Myocyte (in vitro differentiated cells): ENCODE measurements at places on chromosomes 4 and X.

DNA sequence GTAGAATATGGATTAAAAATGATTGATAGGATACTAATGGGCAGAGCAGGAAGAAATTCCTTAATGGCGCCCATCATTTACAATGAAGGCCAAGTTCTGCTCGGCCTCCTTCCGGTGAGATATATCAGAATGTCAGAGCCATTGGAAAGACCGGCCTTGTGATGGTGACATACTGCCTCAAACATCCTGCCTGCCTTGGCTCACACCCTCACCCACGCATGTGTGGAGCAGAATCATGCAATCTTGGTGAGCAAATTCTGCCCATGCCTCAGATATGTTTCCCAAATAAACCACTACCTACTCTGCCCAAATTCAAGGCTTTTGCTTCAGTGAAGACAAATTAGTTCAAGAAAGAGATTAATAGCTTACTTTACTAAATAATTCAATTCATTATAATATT, 163.3 kb downstream of the MID1 start:
- DNase-seq = peak; percentile 5

GRCh38 chrX:20454117-20454516, 187.4 kb upstream of the RPS6KA3 start:
- DNase-seq = no peak

DNA sequence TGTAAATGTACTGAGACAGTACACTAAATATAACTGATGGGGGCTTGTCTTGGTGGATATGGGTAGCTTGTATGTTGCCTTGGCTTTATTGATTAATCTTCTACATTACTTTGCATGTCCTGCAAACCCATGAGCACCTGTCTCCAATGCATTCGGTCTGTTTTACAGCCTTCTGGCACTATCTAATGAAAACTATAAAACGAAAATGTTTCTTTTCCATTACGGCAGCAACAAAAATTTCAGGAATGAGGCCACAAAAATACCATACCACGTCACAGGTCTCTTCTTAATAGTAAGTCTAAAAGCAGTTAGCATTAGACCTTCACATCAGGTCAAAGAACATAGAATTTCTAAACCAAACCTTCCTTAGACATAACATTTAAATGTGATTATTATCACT, 49.8 kb downstream of the EDNRA start:
- peak; percentile 28 for DNase-seq

- DNase-seq = no peak
Observed at GRCh38 chr4:185955151-185955770, 113.7 kb upstream of the TLR3 start.

GRCh38 chr4:183354219-183354618, 32.0 kb upstream of the CLDN24 start:
- no peak for DNase-seq

- no peak for DNase-seq
Observed at GRCh38 chr4:110611968-110612447, 10.9 kb downstream of the PITX2 start.

DNA sequence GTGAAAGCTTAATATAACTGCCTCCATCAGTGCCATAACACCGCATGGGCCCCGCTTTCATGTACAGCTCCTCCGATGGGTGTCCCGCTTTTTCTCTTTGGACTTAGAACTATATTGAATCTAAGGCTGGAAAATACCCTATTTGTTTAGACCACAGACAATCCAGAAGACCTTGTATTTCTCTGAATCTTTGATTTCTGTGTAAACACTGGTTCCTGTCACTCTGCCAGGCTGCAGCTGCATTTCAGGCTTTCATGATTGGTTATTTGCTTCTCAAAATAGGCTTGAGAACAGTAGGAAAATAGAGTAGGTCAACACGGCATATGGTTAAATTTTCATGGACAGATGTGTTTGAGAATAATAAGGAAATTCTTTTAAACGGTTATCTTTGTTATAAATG, 80.0 kb downstream of the NWD2 start:
- no peak for DNase-seq

GRCh38 chrX:66005830-66006449, 33.9 kb downstream of the VSIG4 start:
- DNase-seq = no peak

DNA sequence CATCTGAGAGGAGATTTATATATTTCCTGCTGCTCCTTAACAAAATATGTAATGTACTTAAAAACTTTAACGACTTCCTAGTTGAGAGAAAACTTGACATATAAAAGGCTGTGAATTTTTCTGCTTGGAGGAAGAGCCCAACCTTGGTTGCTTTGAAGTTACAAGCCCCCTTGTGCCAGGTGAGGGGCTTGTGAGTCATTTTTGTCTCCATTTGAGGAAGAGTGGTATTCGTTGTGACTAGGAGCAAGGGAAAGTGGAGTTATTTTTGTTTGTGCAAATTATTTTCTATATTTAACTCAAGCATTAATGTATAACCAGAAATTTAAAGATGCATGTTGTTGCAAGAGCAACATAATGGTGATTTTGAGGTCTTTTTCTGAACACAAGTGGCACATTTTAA, 99.0 kb upstream of the DDX3X start:
- DNase-seq = no peak

- peak; percentile 63 for DNase-seq
Observed at GRCh38 chr4:77007358-77008230, 58.0 kb downstream of the SEPTIN11 start.

DNA sequence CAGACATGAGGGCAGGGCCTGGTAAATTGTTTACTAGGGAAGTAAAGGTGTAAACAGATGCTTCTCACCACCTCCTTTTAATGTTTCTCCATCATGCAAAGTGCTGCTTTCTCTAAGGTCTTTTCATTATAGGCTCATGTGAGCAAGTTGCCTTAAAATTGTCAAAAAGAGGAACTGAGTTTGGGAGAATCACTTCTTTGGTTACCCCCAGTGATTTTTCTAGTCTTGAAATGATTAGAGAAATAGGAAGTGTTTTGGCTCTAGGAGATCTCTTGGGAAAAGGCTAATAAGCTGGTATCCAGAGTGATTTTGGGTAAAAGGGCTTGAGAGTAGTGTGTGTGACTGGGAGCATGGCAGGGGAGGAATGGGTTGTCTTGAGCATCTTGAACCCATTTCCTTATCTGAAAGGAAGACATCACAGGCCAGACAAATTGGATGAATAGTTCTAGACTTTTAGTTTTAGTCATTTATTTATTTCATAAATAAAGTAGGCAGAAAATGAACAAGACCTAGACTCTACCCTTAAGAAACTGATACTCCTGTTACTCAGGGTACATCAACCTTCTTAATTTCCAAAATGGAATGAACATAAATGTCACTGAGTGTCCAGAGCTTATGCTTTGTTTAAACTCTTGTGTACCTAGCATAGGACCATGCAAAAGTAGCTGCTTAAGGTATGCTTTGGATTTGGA, 14.2 kb downstream of the GRPR start:
- DNase-seq = no peak

- no peak for DNase-seq
Observed at GRCh38 chrX:130211415-130212186, 39.8 kb downstream of the RAB33A start.

GRCh38 chrX:124033821-124034220, 72.3 kb downstream of the STAG2 start:
- DNase-seq = no peak

- peak; percentile 82 for DNase-seq
Observed at GRCh38 chr4:139266583-139267257, 13.3 kb downstream of the MGARP start.

GRCh38 chrX:148380650-148381561, 119.5 kb upstream of the AFF2 start:
- peak; percentile 64 for DNase-seq
